ENCODE measurements at places on chromosomes 16 and 17. TPM values are rescaled to one million over a fixed set of nuclear protein-coding genes. Genes with fewer than 3 reads are reported as not detected.

The CES4A gene
- 0.99 TPM for total RNA-seq

The TNS4 gene
- not detected for total RNA-seq

The CCDC144A gene
- total RNA-seq: 8.8 TPM

The DNAH3 gene
- total RNA-seq: not detected

The SLC12A3 gene
- total RNA-seq: not detected

The FOXL1 gene
- 17.4 TPM for total RNA-seq

The KRTAP9-8 gene
- total RNA-seq: not detected

The TBX6 gene
- 0.13 TPM for total RNA-seq

The KRT27 gene
- total RNA-seq: not detected

The TOX3 gene
- not detected for total RNA-seq

The CDT1 gene
- 3.8 TPM for total RNA-seq

The RRAD gene
- total RNA-seq: 14.9 TPM

The CORO1A gene
- 0.33 TPM for total RNA-seq

The GRB7 gene
- total RNA-seq: 0.13 TPM

The PPP1R1B gene
- total RNA-seq: 0.91 TPM

The OR1A1 gene
- total RNA-seq: not detected

The TMEM114 gene
- total RNA-seq: not detected

The PRKCB gene
- total RNA-seq: 0.07 TPM

The HBA1 gene
- not detected for total RNA-seq

The KATNB1 gene
- total RNA-seq: 33.0 TPM

The METTL16 gene
- total RNA-seq: 14.7 TPM

The PRM1 gene
- total RNA-seq: not detected

The C17orf113 gene
- total RNA-seq: 0.33 TPM

The SMTNL2 gene
- total RNA-seq: 0.72 TPM

The HSPB9 gene
- 0.07 TPM for total RNA-seq

The ODAD4 gene
- 0.72 TPM for total RNA-seq

The NEK8 gene
- total RNA-seq: 3.8 TPM

The SLC13A2 gene
- not detected for total RNA-seq

The NLGN2 gene
- total RNA-seq: 28.4 TPM

The PALB2 gene
- total RNA-seq: 8.3 TPM

The CHP2 gene
- not detected for total RNA-seq

The RAC3 gene
- 4.6 TPM for total RNA-seq

The ACE gene
- total RNA-seq: 3.5 TPM

The CNGB1 gene
- not detected for total RNA-seq

The OTOA gene
- total RNA-seq: 0.07 TPM

The CCL1 gene
- not detected for total RNA-seq

The KRTAP4-5 gene
- not detected for total RNA-seq

The TAC4 gene
- total RNA-seq: not detected
